ENCODE measurements at places on chromosomes 5 and 9. TPM values are rescaled to one million over a fixed set of nuclear protein-coding genes. Genes with fewer than 3 reads are reported as not detected.

DNA sequence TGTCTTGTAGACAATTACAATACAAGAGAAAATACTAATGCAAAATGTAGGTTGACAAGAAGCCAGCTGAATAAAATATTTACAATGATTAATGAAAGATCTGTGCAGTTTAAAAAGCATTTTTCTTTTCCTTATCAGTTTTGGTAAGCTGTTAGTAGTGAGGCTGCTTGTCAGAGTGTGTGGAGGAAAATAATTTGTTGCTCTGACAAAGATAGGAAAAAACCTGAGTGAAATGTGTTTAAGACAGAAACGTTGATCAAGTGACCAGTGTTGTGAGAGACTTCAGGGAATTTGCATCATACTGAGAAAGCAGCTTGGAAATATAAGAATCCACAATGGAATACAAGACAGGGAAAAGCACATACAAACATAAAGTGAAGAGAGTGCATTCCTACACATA lies 360.3 kb upstream of the CDH18 start:
- no peak for DNase-seq

DNA sequence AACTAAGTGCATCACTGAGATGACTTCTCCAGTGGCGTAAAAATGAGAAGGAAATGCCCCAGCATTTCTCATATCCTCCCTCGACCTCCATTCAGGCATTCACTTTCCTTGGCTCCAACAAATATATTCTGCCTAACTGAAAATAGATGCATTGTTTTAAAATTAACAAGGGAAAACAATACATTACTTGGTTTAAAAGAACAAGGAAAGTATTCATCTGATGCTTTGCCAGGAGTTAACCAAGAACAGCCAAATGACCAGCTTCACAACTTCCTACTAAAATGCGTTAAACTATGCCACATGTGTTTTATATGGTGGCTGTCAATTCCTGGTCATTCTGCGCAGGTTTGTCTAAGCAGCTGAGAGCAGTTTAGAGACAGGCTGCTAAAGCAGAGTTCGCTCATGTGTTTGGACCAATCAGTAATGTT lies 121.4 kb downstream of the GNAQ start:
- no peak for DNase-seq

LCN9 gene
- not detected for polyA plus RNA-seq

LRRC70 gene
- polyA plus RNA-seq, result 0.19 TPM

DNA sequence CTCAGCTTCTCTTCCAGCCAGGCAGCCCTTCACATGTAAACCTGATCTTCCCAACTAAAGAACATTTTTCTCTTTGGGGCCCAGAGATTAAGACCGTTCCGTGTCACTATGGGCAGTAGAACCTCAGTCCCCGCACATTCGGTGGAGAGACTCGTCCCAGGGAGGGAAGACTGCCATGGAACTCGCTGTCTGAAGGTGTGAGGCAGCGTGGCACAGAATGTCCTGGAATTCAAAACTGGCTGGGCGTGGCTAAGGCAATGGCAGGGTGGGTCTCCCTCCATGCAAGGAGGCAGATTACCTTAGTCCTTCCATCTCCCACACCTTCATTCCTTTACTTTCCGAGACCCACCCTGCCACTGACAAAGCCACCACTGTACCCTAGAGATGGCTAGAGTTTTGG lies 57.4 kb upstream of the ZNF354A start:
- DNase-seq, result no peak

Measured in IMR-90 (cell line).